Stimulated activated effector memory CD8-positive, alpha-beta T cell treated with anti-CD3 and anti-CD28 coated beads, Interleukin-12 subunit alpha, Interleukin-12 subunit beta, amount 100 ng/mL, for 72 hours (primary cell): ENCODE measurements at places on chromosomes 12 and 14.

- no peak for DNase-seq
Observed at GRCh38 chr14:22488522-22489243, 100.3 kb downstream of the DAD1 start.

- no peak for DNase-seq
Observed at GRCh38 chr12:39697108-39697507, 77.5 kb upstream of the ABCD2 start.

GRCh38 chr12:30598889-30599288 is 96.8 kb downstream of the IPO8 start:
- DNase-seq = no peak

- no peak for DNase-seq
Observed at GRCh38 chr14:34710744-34711143, 3.6 kb downstream of the CFL2 start.

- DNase-seq = no peak
Observed at GRCh38 chr12:45257185-45257930, 41.5 kb downstream of the ANO6 start.

GRCh38 chr12:132389526-132390286 is 60.3 kb upstream of the GALNT9 start:
- no peak for DNase-seq

DNA sequence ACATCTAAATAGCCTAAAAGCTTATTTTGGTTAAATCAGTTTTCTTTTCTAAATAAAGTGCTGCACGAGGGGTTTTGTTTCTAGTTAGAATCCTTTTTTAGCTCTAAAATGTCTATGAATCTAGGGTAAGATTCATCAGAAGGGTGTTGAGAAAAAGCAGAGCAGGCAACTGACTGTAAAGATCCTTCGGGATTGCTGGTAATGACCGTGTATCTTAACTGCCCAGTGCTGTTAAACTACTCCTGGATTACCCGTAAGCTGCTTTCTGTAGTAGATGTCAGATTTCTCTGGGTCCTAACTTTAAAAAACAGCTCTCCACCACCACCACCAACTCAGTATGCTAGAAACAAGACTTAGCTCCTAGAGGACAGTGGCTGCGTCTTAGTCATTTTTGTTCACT is 39.2 kb downstream of the DACT1 start:
- DNase-seq = no peak

- no peak for DNase-seq
Observed at GRCh38 chr14:103073367-103073875, 10.6 kb upstream of the LBHD2 start.

- DNase-seq = no peak
Observed at GRCh38 chr12:121196902-121197301, 13.0 kb upstream of the P2RX4 start.

GRCh38 chr12:124769881-124770512 is 93.7 kb downstream of the SCARB1 start:
- DNase-seq = no peak

DNA sequence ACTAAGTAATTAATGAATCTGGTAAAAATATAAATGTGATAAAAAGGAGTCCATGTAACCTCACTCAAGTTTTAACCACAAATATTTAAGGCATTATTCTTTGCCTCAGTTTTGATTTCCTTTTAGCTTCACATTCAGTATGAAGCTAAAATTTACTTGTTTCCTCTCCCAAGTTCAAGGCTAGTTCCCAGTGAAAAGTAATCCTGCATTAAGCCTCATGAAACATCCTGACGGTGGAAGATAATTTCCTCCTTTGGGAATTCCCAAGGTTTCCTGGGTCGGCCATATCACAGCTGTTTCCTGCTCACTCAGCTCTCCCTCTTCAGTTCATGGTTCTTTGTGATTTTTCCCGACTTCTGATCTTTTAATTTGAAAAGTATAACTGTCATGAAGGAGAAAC is 1256.8 kb upstream of the FLRT2 start:
- no peak for DNase-seq

- DNase-seq = no peak
Observed at GRCh38 chr12:56271031-56271430, 4.3 kb downstream of the COQ10A start.

- no peak for DNase-seq
Observed at GRCh38 chr12:84772281-84772680, 140.3 kb downstream of the SLC6A15 start.

DNA sequence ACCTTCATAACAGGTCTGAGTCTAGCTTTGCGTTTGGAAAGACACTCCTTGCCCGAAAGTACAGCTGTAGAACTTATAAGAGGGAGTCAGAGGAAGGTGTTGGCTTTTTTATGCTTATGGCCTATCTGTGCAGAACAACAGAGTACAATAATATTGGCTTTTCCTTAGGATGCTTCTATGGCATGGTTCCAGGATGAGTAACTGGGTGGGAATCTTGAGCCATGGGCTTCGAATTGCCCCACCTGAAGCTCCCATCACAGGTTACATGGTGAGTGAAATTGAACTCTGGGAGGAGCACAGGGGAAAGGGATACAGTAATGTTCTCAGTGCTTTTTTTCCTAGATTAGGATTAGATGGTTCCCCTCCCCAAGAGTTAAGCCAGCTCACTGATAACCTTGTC is 13.0 kb downstream of the PARP2 start:
- DNase-seq = no peak

GRCh38 chr14:85566603-85567002 is 36.7 kb downstream of the FLRT2 start:
- DNase-seq = no peak

GRCh38 chr14:24463884-24464785 is 21.6 kb upstream of the SDR39U1 start:
- no peak for DNase-seq

DNA sequence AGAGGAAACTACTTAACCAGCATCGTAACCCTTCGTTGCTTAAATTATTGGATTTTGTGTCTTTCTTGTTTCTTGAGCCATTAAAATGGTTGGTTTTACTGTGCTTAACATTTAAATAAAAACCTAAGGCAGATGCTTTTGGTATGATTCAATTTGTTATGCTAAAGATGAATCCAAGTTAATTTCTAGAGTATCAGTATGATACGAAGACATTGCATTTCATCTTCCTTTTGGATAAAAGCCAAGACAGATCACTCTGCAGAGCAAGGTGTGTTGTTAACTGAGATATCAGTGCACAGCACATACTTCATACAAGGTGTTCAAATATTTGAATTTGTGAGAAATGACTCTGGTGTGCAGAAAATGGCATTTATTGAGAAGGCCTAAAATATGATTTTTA is 480.5 kb downstream of the PCNX1 start:
- no peak for DNase-seq

DNA sequence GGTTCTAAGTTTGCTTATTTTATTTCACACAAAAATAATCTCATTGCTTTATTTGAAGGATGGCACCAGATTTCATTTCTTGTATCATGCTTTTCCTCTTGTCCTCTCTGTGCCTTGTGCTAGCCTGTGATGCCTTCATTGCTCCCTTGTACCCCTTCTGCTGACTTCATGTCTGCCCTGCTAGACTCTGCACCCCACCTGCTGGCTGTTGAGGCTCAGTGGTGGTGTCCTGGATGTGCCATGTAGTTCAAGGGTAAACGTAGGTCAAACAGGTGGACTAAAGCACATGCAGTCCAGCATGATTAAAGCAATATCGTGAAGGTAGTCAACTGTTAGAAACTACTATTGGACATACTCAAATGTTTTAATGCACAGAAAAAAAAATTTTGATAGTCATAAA is 21.6 kb downstream of the MRPS35 start:
- no peak for DNase-seq

- DNase-seq = no peak
Observed at GRCh38 chr12:82852529-82852928, 165.8 kb downstream of the TMTC2 start.

GRCh38 chr12:82805812-82806497 is 119.2 kb downstream of the TMTC2 start:
- no peak for DNase-seq

- DNase-seq = peak; percentile 18
Observed at GRCh38 chr12:46546634-46547273, 174.2 kb upstream of the SLC38A2 start.

DNA sequence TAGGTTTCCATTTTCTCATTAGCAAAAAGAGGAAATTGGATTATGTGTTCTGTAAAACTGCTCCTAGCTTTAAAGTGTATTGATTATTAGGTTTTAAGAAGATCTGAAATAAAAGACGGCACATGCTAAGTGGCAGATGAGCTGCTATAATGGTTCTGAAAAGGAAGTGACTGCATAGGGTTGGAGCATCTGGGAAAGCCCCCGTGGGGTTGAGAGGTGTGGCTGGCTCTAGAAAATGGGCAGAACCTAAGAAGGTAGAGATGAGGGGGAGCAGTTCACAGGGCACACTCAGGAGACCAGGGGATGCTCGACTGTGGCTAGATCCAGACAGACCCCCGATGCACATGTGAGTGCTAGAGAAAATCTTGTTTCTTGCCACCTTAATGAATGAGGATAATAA is 1.9 kb downstream of the IFNG-AS1 start:
- DNase-seq = peak; percentile 68

GRCh38 chr12:12918781-12919389 is 27.5 kb downstream of the GPRC5A start:
- DNase-seq = no peak

DNA sequence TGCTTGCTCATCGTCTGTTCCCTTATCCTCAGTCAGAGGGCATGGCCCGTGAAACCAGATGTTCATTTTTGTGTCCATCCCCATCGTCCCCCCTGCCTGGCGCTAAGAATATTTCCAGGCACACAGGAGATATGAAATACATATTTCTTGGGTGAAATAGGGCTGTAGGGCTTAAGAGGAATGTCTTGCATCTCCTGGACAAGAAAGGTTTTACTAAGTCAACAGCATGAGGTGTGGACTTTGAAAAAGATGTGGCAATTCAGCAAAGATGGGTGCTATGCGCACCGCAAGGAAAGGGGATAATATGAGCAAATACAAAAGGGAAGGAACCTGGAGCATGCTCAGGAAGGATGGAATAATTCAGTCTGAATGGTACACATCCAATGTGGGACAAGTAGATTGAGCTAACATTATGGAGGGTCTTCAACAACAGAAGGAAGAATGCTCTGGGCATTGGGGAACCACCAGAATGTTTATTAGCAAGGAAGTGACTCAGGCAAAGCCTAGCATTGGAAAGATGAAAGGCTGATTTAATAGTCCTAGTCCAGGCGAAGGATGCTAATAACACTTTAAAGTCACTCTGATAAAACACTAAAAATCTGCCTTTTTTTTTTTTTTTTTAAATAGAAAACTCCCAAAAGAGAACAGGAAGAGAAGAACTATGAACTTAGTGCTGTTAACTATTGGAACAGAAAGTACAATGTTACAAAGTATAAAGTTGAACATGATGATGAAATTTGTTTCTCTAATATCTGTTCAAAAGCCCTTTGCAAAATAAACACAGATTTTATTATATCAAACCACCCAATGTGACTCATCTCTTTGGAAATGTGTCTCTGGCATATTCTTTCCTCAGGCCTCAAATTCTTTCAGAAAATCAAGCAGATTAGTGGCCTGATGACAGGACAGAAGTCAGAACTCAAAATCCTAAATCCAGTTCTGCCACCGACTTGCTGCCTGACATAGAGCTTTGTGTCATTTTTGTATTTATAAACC is 449.5 kb downstream of the BCAT1 start:
- DNase-seq = no peak

- no peak for DNase-seq
Observed at GRCh38 chr14:35112641-35113040, 9.1 kb downstream of the PPP2R3C start.

DNA sequence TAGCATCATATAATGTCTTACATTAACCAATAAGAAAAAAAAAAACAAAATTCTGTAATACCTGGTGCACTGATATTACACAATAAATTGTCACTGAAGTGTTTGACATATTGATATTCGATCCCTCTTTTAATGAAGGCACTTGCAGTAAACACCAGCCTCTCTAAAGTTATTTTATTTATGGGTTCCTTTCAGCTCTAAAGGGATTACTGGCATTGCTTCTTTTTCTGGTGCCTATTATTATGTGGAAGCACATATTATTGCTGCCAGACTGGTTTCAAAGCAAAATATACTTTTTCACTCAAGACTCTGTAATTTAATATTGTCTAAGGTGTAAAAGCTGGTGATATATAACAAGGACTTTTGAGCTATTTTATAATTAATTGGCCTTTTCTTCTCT is 1090.5 kb downstream of the TRHDE start:
- DNase-seq = no peak

DNA sequence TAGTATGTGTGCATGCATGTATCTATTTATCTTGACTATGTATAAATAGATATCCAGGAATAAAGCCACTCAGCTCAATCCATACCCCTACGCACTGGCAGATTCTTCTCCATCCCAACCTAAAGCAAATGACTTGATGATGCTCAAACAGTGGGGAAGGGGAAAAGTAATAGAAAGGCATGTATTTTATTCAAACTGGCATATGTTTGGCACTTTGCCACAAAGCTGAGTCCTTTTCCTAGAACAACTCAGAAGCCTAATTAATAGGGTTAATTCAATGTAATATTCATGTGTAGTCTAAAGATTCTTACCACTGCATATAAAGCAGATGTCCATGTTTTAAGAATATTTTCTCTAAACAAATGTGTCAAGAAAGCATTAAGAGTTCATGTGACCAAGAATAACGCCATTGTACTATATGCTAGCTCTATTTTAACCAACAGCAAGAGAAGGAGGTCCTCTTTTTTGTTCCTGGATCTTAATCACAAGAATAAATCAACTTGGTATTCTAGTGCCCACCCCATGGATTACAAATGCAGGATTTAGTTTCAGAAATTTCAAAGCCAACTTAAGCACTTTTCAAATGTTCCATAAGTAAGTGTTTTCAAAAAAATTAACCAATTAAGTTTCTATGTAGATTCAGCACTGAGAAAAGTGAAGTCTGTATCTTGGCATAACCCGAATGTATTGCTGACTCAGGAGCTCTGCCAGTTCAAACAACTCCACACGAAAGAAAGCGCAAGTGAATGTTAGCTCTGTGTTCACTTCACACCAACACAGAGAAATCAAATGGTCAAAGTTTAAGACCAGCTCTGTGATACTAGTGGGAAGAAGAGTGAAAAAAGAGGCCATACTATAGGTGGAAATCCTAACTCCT is 233.6 kb downstream of the MED13L start:
- no peak for DNase-seq

- DNase-seq = no peak
Observed at GRCh38 chr12:12068751-12069150, 2.0 kb upstream of the BCL2L14 start.

DNA sequence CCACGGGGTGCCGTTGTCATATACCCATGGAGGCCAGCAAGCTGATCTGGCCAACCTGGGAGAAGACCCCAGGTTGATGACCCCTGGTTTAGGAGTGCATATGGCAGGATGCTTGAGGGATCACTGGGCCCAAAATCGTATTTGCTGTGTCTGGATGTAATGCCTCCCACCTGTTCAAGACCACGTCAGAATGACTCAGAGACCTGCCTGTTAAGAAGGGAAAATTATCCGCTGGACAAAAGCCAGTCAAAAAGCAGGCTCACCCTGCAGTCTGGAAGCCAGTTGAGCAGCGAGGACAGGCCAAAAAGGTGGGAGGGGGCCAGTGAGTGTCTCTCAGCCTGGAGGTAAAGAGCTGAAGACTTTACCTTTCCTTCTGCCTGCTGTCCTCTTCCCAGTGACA is 449.2 kb downstream of the DPF3 start:
- no peak for DNase-seq
